Stimulated activated naive CD4-positive, alpha-beta T cell treated with Interleukin-2 at 50 U/mL for 16 hours (primary cell): ENCODE measurements at places on chromosomes 6 and 20.

DNA sequence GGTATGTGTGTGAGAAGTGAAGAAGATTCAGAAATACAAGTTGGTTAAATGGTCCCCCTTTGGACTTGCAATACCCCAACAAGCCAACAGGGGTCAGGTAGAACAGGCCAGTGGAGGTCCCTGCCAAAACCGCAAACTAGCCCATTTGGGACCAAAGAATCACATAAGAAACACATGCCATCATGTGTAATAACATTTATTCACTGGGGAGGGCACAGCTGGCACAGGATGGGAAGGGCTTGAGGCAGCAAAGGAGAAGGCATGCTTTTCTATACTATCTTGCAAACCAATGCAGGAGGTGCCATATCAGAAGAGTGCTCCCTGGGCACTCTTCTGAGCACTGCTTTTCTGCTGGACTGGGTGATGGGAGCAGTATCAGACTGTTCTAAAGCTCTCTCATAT, 116.1 kb upstream of the TRAF3IP2 start:
- DNase-seq = peak; percentile 27

- DNase-seq = no peak
Observed at GRCh38 chr6:32108094-32108627, 977 bp downstream of the TNXB start.

GRCh38 chr20:9532069-9532838, 17.9 kb downstream of the LAMP5 start:
- DNase-seq = no peak

DNA sequence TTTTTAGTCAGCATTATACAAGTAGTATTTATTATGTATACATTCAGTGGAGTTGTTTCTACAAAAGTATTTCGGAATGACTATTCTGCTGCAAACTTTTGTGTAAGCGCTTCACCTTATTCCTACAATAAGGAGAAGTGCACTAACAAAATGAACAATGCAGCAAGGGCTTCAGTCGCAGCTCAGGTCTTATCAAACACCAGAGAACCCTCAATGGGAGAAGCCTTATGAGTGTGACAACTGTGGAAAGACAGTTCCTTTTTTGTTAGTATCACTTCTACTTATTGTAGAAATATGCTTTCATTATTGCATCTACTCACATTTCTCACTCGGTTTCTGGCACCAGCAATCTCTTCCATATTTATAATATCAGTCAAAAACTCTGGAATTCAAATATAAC, 18.8 kb downstream of the ZKSCAN3 start:
- DNase-seq = no peak

GRCh38 chr20:48689874-48690571, 137.8 kb downstream of the PREX1 start:
- DNase-seq = no peak

DNA sequence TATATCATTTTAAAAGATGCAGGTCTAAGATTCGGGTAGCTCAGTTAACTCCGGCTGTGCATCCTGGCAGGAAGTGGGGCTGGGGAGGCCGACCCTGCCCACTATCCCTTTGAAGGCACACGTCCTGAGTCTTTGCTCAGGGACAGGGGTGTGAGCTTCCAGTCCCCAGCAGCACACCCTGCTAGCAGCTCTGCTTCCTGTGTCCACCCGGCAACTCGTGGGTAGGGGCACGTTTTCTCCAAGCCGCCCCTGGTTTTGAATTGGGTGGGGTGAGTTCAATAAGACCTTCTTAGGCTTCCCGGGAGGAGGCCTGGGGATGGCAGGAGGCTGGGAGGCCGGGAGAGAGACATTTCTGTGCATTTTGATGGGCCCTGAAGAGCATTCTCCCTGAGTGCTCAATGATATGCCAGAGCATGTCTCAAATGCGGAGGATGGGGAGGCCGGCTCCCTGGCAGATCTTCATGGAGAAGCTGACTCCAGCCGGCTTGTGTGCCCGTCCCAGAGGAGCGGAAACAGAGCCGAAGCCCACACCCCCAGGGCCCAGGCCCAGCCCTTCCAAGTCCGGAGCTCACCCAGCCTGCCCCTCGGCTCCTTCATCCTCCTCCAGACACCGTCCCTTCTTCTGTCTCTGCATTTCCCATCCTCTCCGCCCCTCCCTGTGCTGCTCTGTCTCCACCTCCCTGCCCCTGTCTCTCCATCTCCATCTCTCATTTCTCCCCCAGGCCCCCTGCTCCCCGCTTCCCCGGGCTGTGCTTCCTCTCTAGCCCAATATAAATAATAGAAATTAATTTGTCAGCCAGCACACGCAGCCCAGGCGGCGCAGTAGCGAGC, 36.3 kb upstream of the ZFAND3 start:
- no peak for DNase-seq

DNA sequence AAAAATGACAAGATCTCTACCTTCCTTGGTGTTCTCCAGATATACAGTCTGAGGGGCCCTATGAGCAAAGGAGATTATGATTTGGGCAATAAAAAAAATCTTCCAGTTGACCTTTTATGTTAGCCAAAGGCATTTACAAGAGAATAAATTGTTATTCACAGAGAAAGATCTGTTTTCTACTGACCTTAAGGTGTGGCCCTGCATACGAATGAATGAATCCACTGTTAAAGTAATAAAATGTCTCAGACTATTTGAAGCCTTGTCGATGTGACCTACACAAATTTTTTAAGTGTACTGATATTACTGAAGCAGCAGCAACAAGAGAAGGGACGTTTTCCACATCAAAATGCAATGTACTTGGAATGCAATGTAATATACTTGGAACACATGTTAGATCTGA, 95.9 kb upstream of the SSTR4 start:
- DNase-seq = no peak

GRCh38 chr6:31139599-31139998, 733 bp upstream of the PSORS1C2 start:
- DNase-seq = no peak

DNA sequence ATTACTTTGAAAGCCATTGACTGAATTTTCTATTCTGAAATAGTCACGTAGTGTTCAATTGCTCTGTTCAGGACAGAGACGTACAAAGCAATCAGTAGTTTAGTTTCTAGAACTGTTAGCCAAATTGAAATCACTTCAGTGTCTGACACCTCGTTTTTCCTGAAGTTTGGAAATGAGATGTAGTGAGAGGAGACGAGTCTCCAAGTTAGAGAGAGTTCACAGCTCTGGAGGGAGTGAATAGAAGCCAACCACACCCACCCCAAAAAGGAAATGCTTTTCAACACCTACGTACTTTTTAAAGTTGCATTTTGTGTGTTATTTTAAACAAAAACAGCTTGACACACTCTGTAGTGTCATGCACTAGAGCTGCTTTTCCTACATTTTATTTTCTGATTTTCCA, 296.0 kb downstream of the ADGRG6 start:
- no peak for DNase-seq

DNA sequence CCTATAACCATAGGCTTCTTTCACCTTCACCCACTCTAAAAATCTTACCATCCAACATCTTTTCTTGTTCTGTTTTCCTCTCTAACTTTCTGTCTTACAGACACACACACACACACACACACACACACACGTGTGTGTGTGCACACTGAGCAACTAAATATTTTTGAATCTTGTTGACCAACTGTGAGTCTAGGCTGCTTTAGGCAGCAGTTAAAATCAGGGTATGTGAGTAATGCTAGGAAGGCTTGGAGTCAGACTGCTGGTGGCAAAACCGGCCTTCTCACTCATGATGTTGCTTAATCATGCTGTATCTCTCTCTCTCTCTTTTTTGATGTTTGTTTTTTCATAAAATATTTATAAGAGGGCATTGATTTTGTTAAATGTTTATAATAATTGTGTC, 103.1 kb upstream of the TBX18 start:
- no peak for DNase-seq

DNA sequence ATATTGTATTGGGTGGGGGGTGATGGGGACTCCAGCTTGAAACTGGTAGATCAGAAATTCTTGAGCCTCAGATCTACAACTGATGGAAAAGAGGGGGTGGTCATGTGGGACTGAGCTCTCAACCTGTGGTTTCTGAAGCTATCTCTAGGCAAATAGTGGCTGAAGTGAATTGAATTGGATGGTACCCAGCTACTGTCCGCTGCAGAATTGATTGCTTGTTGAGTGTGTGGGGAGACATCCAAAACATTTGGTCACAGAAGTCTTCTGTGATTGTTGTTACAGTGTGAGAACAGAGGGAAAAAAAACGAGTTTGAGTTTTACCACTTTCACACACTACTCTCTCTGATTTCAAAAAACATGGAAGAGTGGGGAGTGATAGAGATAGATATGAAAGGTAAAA, 14.8 kb downstream of the CDS2 start:
- no peak for DNase-seq

DNA sequence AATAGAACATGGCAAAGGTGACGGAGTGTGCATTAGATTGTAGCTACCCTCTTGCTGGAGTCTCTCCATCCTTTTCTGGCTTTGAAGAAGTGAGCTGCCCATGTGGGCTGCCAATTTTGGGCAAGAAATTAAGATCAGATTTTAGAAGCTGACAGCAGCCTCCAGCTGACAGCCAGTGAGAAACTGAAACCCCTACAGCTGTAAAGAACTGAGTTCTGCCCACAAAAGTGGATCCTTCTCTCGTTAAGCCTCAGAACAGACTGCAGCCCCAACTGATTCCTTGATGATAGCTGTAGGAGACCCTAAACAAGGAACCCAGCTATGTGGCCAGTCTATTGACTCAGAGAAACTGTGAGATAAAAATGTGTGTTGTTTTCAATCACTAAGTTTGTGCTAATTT, 134.1 kb downstream of the CD109 start:
- DNase-seq = no peak

DNA sequence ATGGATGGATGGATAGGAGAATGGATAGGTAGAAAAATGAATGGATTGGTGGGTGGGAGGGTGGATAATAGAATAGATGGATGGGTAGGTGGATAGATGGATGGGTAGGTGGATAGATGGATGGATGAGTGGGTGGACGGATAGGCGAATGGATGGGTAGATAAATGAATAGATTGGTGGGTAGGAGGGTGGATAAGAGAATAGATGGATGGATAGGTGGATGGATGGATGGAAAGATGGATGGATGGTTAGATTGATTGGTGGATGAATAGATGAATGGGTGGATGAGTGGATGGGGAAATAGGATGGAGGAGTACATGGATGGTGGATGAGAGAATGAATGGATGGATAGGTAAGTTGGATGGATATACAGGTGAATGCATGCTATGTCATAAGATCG, 110.5 kb downstream of the CEBPB start:
- no peak for DNase-seq

GRCh38 chr6:44255105-44255808, 2.1 kb downstream of the SLC35B2 start:
- DNase-seq = peak; percentile 33

GRCh38 chr20:3932277-3932676, 43.1 kb downstream of the PANK2 start:
- no peak for DNase-seq

- no peak for DNase-seq
Observed at GRCh38 chr20:6583134-6583738, 184.2 kb upstream of the BMP2 start.

DNA sequence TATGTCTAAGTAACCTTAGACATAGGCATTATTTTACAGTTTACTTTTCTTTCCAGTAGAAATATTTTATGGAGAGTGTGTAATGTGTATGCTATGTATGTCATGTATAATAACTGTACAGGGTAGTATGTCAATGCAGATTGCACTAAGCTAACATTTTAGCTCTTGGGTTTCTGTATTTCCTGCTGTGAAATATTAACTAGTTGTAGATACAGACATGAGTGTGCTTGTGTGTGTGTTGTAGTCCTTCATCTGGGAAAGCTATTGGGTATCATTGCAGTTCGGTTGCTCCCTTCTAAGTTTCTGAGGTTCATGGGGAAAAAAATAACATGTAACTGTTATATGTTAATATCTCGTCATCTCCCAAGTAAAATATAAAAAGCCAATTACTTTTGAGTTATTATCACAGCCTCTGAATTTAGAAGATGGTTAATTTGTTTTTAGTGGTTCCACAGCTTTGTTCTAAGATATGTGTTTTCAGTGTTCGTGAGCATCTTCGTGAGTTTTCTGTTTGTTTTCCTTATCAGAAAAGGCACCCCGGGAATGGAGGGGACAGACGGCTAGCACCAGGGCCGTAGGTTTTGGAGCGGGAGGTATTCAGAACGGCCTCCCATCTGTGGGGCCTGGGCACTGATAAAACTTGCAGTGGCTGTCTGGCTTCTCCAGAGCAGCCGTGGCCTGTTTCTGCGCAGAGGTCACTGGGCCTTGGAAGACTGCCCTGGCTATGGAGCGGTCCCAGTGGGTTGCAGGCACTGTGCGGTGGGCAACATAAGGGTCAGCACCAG, 215.0 kb downstream of the ARID1B start:
- no peak for DNase-seq

GRCh38 chr20:52004715-52005114, 186.9 kb downstream of the ZFP64 start:
- DNase-seq = no peak

DNA sequence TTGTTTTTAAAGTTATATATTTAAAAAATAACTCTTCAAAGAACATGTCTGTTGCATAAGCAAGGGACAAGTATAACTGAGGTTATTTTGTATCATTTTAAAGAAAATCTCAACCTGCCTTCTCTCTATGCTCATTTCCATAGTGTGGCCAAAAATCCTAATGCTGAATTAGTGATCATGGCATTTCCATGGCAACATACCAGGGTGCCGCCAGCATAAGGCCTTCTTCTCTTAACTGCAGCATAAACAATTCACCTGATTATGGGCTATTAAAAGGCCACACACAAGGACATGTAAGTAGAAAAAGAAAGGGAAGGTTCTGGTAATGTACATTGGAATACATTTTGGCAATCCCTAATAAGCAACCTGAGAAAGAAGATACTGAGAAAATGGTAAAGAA, 95.1 kb upstream of the RNF217 start:
- DNase-seq = no peak

DNA sequence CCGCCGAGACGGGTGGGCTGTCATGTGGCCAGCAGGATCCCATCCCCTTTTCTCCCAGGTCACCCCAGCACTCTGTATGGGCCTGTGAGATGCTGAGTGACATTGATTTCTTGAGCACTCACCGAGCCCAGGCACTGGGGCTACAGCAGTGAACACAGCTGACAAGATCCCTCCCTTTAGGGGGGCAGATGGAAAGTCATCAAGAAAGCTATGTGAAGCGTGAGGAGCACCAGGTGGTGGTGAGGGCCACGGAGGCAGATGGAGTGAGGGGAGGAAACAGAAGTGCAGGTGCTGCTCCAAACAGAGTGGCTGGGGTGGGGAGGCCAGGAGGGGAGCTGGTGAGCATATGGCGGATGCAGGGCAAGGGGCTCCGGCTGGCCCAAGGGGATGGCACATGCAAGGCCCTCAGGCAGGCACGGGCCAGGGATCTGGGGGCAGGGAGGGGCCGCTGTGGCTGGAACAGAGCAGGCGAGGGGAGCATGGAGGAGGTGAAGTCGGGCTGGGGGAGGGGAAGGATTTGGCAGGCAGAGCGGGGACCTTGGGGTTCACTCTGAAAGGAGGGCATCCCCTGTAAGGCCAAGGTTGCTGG, 184.0 kb downstream of the BMP7 start:
- DNase-seq = no peak

DNA sequence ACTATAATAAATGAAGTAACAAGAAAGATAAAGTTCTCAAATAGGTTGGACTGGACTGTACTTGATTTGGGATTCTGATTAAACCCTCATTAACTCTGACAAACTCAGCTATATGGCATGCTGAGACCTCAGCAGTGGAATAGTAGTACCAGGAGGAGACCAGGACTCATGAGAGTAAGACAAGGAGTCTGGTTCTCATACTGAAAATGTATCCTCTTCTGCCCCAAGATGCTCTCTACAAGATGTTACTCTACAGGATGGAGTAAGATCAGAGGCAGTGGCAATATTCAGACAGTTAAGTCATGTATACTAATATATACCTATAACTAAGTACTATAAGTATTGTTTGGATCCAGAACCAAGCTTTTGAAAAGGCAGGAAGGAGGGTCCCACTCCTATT, 31.9 kb upstream of the SYNCRIP start:
- no peak for DNase-seq
